ENCODE measurements at places on chromosomes 7 and 10. TPM values are rescaled to one million over a fixed set of nuclear protein-coding genes. Genes with fewer than 3 reads are reported as not detected.

DNA sequence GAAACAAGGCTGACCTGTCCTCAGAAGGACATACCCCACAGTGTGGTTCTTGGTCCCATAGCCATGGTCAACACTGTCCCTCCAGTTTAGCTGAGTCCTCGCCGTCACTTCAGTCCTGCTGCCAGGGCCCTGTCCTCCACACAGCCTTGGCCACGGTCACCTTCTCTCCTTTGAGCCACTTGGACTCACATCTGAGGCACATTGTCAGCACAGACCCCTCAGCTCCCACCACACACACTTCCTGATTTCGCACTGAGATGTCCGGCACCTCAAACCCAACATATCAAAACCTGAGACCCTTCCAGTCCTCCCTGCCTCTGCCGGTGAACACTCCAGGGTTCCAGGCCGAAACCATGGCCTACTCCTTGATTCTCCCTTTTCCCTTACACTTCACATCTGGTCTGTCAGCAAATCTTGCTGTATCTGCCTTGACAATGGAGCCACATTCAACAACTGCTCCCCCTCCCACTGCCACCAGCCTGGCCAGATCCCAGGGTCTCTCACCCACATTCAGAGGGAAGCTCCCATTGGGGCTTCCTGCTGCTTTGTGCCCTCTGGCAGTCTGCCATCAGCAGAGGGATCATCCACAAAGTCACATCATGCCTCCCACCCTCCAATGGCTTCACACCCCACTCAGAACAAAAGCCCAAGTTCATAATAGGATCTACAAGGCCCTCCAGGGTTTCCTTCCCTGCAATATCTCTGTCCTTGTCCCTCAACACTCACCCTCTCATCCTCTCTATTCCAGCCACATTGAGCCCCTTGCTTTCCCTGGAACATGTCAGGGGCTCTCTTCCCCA lies 219.6 kb upstream of the SHH start:
- no peak overlapping the region for H3K27ac ChIP-seq
- H3K4me3 ChIP-seq, result no peak overlapping the region
- no peaks in the 10 kb centered on the region for H3K4me1 ChIP-seq
- no peaks in the 10 kb centered on the region for H3K36me3 ChIP-seq
- DNase-seq, result no peak
- H3K27me3 ChIP-seq, result peaks cover 3% of the 10 kb centered on the region

DNA sequence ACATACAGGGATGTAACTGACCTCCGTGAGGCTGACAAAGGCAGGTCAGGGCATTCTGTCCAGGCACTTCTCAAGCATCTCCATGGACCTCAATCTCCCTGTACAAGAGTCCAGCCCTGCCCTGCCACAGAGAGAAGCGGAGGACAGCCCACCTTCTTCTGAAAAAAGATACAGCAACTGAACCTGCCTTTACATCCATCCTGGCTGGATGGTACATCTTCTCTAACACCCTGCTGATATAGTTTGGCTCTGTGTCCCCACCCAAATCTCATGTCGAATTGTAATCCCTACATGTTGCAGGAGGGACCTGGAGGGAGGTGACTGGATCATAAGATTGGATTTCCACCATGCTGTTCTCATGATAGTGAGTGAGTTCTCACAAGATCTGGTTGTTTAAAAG lies 40.5 kb upstream of the KCNMA1 start:
- H3K27ac ChIP-seq, result no peak overlapping the region
- no peak overlapping the region for H3K4me3 ChIP-seq
- H3K4me1 ChIP-seq, result no peaks in the 10 kb centered on the region
- no peaks in the 10 kb centered on the region for H3K36me3 ChIP-seq

GRCh38 chr10:4131407-4132215 lies 346.6 kb upstream of the KLF6 start:
- peak; percentile 42 for DNase-seq
- no peak overlapping the region for H3K4me3 ChIP-seq
- peaks cover 39% of the 10 kb centered on the region for H3K4me1 ChIP-seq
- peaks cover under 1% of the 10 kb centered on the region for H3K36me3 ChIP-seq

DNA sequence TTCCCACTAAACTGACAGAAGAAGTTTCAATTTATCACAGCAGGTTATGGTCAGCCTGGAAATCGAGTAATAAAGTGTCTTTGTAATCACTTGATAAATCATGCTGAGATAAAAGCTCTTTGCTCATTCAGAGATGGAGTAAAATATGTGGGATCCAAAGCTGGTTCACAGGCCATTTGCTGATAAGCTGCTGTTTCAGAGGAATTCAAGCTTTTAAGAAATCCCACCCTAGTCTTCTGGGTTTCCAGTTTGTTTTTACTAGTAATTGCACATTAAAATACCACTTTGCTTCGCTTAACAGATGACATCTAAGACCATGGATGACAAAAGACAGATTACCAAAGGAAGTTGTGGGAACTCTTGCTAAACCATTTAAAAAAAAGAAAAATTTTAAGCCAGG lies 37.4 kb upstream of the CDK6 start:
- peaks cover 32% of the 10 kb centered on the region for H3K4me1 ChIP-seq
- no peak overlapping the region for H3K4me3 ChIP-seq
- H3K27ac ChIP-seq, result no peak overlapping the region
- H3K27me3 ChIP-seq, result no peaks in the 10 kb centered on the region
- no peak for DNase-seq

- no peaks in the 10 kb centered on the region for H3K27me3 ChIP-seq
- no peak overlapping the region for H3K4me3 ChIP-seq
- H3K36me3 ChIP-seq, result no peaks in the 10 kb centered on the region
Measured at GRCh38 chr10:24643679-24644209, 79.9 kb downstream of the ARHGAP21 start.

GRCh38 chr10:67119651-67120050 lies 193.8 kb downstream of the LRRTM3 start:
- no peak overlapping the region for H3K4me3 ChIP-seq
- no peaks in the 10 kb centered on the region for H3K4me1 ChIP-seq
- no peaks in the 10 kb centered on the region for H3K27me3 ChIP-seq
- no peak for DNase-seq
- no peaks in the 10 kb centered on the region for H3K36me3 ChIP-seq

- H3K27ac ChIP-seq, result no peak overlapping the region
- DNase-seq, result no peak
- H3K27me3 ChIP-seq, result no peaks in the 10 kb centered on the region
- H3K4me3 ChIP-seq, result no peak overlapping the region
- H3K36me3 ChIP-seq, result no peaks in the 10 kb centered on the region
Measured at GRCh38 chr10:69480068-69480412, 28.8 kb downstream of the TSPAN15 start.

DNA sequence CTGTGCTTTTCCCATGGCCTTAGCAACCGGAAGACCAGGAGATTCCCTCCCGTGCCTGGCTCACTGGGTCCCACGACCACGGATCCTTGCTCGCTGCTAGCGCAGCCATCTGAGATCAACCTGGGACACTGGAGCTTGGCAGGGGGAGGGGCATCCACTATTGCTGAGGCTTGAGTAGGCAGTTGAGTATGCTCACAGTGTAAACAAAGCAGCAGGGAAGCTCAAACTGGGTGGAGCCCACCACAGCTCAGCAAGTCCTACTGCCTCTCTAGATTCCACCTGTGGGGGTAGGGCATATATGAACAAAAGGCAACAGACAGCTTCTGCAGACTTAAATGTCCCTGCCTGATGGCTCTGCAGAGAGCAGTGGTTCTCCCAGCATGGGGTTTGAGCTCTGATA lies 697.0 kb downstream of the SORCS1 start:
- DNase-seq, result no peak
- H3K4me3 ChIP-seq, result no peak overlapping the region
- no peaks in the 10 kb centered on the region for H3K4me1 ChIP-seq
- H3K36me3 ChIP-seq, result no peaks in the 10 kb centered on the region
- no peak overlapping the region for H3K27ac ChIP-seq

GRCh38 chr7:21192657-21193056 lies 235.2 kb upstream of the SP4 start:
- H3K36me3 ChIP-seq, result no peaks in the 10 kb centered on the region
- no peak overlapping the region for H3K27ac ChIP-seq
- no peak for DNase-seq
- H3K4me1 ChIP-seq, result peaks cover 4% of the 10 kb centered on the region
- H3K4me3 ChIP-seq, result no peak overlapping the region

DNA sequence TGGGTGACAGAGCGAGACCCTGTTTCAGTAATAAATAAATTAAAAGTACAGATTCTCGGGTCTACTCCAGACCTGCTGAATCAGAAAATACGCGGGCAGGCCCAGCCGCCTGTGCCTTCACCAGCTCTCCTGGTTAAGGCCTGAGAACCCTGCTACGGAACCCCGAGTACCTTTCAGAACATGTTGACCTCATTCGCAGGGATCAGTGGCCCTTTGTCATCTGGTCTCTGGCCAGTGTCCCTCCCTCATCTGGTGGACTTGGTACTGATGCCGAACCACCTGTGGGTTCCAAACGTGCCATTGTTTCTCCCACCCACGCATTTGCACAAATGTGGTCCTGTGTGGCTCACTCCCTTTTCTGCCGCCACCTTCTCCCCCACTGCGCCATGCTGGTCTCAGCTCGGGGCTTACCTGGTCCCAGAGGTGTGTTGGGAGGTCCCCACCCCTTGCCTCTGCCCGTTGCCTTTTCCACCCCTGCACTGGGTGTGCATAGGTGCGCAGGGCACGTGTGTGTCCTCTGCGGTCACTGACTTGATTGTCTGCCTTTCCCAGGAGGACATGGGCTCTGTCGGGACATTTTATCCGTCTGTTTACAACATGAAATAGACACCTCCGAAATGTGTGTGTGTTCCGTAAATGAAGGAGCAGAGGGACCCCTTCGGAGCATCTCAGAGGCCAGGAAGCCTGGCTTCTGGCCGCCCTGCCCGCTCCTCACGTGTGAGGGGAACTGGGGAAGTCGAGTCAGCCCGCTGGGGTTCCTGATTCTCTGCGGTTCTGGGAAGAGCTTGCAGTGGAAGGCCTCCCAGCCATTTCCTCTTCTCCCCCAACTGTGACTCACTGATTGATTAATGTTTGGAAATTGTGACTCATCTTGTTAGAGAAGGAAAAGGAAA lies 135.2 kb downstream of the CUX1 start:
- H3K4me1 ChIP-seq, result peaks cover 16% of the 10 kb centered on the region
- no peaks in the 10 kb centered on the region for H3K27me3 ChIP-seq
- H3K4me3 ChIP-seq, result peak overlapping the region; percentile 4

DNA sequence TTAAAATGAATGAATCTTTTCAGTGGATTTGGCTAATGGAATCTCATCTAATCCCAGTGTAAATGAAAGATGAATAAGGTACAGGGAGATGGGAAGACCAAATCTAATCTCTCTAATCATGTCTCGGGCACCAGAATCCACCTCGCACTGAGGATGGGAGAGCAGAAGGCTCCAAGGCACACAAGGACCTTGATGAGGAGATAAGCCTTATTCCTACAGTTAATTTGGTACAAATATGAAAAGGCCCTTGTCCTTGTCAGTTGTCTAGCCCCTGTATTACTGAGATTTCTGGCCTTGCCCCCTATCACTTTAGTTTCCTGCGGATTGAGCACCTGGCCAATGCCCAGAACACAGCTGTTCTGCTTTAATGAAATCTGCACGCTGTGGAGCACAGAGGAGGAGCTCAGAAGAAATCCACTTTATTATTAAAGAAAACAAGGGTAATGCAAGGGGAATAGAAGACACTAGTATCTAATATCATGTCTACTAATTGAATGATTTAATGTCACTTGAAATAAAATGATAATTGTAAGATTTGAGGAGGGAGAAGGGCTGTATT lies 321.4 kb upstream of the HGF start:
- H3K36me3 ChIP-seq, result no peaks in the 10 kb centered on the region
- H3K27me3 ChIP-seq, result no peaks in the 10 kb centered on the region
- H3K27ac ChIP-seq, result no peak overlapping the region
- no peak for DNase-seq

GRCh38 chr7:37191797-37192196 lies 256.9 kb downstream of the ELMO1 start:
- peaks cover 13% of the 10 kb centered on the region for H3K36me3 ChIP-seq

DNA sequence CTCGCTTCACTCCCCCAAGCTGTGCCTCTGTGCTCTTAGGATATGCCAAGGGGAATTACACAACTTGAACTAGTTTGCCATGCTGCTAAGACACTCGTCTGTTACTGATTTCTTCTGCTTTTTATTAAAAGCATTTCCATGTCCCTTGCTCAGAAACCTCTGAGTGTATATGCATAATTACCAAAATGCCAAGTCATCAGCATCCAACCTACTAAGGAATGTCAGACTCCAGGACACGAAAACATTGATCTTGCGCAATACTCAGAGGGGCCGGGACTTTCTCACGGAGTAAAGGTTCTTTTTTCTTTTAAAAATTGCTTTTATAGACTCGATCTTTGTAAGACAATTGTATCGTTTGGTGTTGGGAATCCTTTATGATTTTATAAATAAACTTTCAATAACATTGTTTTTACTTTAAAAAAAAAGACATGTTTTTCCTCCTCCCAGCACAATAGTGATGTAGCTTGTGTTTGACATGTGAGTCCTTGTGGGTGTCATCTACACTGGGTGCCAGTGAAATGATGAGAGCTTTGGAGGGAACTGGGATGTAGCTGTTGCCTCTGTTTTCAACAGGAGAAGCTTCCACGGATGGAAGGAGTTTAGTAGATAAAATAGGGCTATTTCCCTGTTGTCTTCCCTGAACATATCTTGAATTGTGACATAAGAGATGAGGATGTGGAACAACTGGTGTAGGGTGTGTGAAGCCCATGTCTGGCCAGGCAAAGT lies 43.6 kb downstream of the CNNM1 start:
- no peaks in the 10 kb centered on the region for H3K36me3 ChIP-seq
- H3K4me1 ChIP-seq, result peaks cover 5% of the 10 kb centered on the region
- peaks cover 37% of the 10 kb centered on the region for H3K27me3 ChIP-seq
- no peak overlapping the region for H3K4me3 ChIP-seq

DNA sequence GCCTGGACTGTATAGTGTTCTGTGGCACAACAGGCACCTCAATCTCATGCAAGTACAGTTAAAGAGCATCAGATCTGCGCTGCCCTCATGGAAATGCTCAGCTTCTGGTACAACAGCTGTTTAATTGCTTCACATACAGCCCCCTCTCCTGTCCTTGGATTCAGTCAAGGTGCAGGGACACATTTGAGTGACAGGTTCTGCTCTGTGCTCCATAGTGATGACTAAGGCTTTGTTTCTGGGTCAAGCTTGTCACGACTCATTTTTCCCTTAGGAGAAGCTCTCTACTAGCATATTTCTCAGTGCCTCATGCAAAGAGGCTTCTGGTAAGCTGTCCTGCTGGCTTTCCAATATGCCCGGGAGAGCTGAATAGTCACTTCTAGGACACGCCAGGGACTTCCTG lies 26.8 kb upstream of the MYO3A start:
- peaks cover 2% of the 10 kb centered on the region for H3K27me3 ChIP-seq
- no peaks in the 10 kb centered on the region for H3K4me1 ChIP-seq
- no peak for DNase-seq
- no peak overlapping the region for H3K27ac ChIP-seq
- H3K4me3 ChIP-seq, result no peak overlapping the region
- no peaks in the 10 kb centered on the region for H3K36me3 ChIP-seq

- no peak overlapping the region for H3K27ac ChIP-seq
- no peaks in the 10 kb centered on the region for H3K27me3 ChIP-seq
- H3K36me3 ChIP-seq, result no peaks in the 10 kb centered on the region
- H3K4me3 ChIP-seq, result no peak overlapping the region
Measured at GRCh38 chr10:117674646-117675045, 132.1 kb downstream of the EMX2 start.

Gene PNLIPRP1
- total RNA-seq, result not detected

Gene IFIT2
- total RNA-seq, result 27.7 TPM

Gene CALML3
- not detected for total RNA-seq

Gene SPDYE5
- total RNA-seq, result not detected

Gene ZNF853
- 1.2 TPM for total RNA-seq

Gene SLC13A1
- total RNA-seq, result not detected

Data from activated CD4-positive, alpha-beta memory T cell treated with anti-CD3 and anti-CD28 coated beads for 36 hours (primary cell).